A549 treated with CORT108297 at 1 μM for 4 hours (cell line): ENCODE measurements at places on chromosomes 2 and 18. TPM values are rescaled to one million over a fixed set of nuclear protein-coding genes. Genes with fewer than 3 reads are reported as not detected.

The AQP12B gene
- not detected in 5 replicates for total RNA-seq

The MYCN gene
- total RNA-seq = 0.03 TPM in 1 of 5 replicates, not detected in the others

The ELOA2 gene
- total RNA-seq = not detected in 5 replicates

The ALPI gene
- not detected in 5 replicates for total RNA-seq

The CNGA3 gene
- total RNA-seq = 0.06 TPM in 1 of 5 replicates, not detected in the others

The NGEF gene
- 15.2 to 21.6 TPM (median 17.6 TPM) in 5 replicates for total RNA-seq

The UCN gene
- total RNA-seq = 0.48 to 2.5 TPM (median 1.6 TPM) in 5 replicates

The SEMA4F gene
- total RNA-seq = 8.7 to 13.8 TPM (median 11.1 TPM) in 5 replicates

The DSC2 gene
- 0.94 to 1.6 TPM (median 1.2 TPM) in 5 replicates for total RNA-seq

The ARMC9 gene
- 13.0 to 19.4 TPM (median 16.6 TPM) in 5 replicates for total RNA-seq

The ANKRD29 gene
- 9.7 to 16.4 TPM (median 13.6 TPM) in 5 replicates for total RNA-seq

The CIB4 gene
- 0.16 to 0.34 TPM in 2 of 5 replicates, not detected in the others for total RNA-seq
